ENCODE measurements at places on chromosomes 16 and 17.
A peak's percentile ranks its signal among the peaks of the same experiment; 100 is the strongest.

GRCh38 chr17:29557739-29558116 lies 9.1 kb downstream of the ABHD15 start:
- DNase-seq: no peak

DNA sequence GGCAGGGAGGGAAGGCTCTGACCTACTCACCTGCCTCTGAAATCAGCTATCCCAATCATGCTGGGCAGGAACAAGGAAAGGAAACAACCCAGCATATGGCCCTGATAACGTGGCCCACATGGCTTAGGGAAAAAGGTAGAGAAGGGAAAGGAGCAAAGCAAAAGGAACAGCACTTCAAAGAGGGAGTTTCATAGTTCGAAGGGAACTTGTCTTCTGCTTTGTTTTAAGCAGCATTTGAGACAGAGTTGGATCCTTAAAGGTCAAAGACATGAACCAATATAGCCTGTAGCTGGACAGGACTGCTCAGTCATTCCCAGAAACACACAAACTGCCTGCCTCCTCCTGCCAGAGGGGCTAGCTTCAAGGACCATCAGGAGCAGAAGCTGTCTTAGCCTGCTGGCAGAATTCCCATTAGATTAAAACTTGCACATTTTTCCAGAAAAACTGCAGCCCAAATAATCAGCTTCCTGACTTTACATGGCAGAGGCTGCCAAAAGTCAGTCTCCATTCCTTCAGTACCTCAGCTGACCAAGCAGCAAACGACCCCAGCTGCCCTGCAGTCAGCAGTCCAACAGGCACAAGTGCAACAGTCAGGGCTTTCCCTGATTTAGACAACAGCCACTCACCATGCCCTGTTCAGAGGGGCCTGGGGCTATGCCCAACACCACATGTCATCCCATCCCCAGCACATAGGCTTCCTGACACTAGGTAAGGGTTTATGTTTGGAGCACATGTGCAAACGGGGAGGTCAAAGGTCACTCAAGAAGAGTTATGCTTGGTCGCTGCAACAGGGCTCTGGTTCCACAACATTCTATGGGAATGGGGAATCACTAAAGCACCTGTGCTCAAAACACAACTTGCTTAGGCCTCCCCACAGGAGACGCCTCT lies 32.5 kb downstream of the RANBP10 start:
- no peak for DNase-seq

GRCh38 chr17:38898812-38899348 lies 26.5 kb upstream of the LASP1NB start:
- DNase-seq: no peak

DNA sequence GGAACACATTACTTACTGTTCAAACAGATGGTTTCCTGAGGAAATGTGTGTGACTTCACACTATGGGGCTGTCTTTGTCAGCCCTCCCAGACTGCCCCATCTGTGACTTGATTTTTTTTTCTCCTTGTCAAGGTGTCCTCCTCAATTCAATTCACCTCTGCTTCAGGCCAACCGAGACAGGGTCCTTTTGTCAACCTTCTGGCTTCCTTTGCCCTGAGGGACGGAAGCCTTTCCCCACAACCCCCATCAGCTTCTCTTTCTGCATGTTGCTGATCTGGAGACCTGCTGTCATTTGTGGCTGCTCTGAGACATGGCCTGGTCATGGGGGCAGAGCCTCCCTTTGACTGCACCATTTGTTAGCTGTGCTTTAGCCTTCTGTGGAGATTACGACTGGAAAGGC lies 21.3 kb upstream of the RGS9 start:
- no peak for DNase-seq

DNA sequence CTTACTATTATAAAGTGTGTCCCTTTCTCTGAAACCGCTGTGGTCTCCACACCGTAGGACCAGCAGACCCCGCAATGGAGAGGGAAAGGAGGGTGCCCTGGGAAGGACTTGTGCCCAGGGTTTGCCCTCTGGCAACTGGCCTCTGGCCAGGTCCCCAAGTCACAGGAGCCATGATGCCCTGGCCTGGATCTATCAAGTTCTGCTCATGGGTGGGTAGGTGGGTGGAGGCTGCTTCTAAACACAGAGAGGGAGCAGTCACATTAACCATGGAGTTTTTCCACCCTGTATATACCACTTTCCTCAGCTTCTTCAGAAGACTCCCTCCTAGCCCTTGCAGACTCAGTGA lies 9.4 kb upstream of the NEUROD2 start:
- DNase-seq: no peak

DNA sequence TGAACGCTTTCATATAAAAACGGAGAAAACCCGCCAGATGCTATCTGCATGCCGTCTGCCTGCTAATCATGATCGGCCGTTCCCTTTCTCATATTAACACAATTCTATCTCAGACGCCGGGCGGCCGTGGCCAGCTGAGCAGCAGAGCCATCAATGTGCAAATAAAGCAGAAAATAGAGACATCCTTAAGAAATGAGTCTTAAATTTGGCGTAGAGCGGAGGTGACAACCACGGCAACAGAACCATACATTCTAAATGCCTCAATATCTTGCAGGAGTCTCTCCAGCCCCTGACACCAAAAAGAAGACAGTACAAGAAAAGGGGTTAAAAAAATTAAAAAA lies 2.7 kb upstream of the IRX5 start:
- DNase-seq: no peak

DNA sequence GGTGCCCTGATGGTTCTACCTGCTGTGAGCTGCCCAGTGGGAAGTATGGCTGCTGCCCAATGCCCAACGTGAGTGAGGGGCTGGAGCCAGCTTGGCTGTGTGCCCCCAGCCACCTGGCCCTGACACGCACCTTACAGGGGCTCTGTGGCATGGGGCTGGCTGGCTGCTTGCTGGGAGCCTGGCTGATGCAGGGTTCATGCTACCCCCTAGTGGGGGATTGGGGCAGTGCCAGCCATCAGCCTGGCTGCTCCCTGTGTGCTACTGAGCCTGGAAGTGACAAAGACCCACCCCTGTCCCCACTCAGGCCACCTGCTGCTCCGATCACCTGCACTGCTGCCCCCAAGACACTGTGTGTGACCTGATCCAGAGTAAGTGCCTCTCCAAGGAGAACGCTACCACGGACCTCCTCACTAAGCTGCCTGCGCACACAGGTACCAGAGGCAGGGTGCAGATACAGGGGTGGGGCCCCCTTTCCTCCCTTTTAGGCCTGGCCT lies 5.7 kb downstream of the GRN start:
- no peak for DNase-seq

GRCh38 chr17:8707332-8708024 lies 37.2 kb downstream of the CCDC42 start:
- peak; percentile 10 for DNase-seq

- no peak for DNase-seq
Observed at GRCh38 chr17:80449194-80449929, 27.0 kb downstream of the NPTX1 start.

DNA sequence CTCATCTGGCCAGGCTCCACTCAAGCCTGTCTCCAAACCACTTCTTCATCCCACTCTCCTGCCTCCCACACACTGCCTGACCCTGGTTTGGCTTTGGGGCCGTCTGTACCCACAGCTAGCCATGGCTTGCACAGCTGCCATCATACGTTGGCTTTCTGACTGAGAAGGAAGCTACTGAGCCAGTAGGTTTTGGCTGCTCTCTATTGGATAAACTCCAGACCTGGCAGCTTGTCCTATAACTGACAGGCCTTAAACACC lies 3.9 kb downstream of the MIF4GD start:
- no peak for DNase-seq

GRCh38 chr17:69434164-69434579 lies 19.7 kb downstream of the MAP2K6 start:
- DNase-seq: no peak

- no peak for DNase-seq
Observed at GRCh38 chr17:81453076-81453475, 57.8 kb downstream of the BAHCC1 start.

GRCh38 chr16:55499281-55499680 lies 9.6 kb upstream of the LPCAT2 start:
- DNase-seq: no peak

DNA sequence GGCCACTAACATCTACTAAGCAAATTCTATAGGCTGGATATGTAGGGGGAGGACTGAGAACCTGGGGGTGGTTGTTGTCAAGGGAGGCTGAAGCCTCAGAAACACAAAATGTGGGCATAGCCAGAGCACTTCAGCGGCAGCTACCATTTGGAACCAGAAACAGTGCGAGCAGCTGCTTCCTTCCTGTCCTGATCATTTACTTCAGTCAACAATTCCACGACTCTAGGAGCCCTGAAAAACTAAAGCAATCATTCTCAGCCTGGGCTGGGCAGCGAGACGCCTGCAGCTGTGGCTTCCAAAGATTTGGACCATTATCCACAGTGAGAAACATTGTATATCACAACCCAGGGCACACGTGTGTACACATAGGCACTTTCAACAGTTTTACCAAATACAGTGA lies 93.9 kb upstream of the WSCD1 start:
- DNase-seq: no peak

GRCh38 chr16:11262915-11263314 lies 6.2 kb downstream of the TNP2 start:
- no peak for DNase-seq

DNA sequence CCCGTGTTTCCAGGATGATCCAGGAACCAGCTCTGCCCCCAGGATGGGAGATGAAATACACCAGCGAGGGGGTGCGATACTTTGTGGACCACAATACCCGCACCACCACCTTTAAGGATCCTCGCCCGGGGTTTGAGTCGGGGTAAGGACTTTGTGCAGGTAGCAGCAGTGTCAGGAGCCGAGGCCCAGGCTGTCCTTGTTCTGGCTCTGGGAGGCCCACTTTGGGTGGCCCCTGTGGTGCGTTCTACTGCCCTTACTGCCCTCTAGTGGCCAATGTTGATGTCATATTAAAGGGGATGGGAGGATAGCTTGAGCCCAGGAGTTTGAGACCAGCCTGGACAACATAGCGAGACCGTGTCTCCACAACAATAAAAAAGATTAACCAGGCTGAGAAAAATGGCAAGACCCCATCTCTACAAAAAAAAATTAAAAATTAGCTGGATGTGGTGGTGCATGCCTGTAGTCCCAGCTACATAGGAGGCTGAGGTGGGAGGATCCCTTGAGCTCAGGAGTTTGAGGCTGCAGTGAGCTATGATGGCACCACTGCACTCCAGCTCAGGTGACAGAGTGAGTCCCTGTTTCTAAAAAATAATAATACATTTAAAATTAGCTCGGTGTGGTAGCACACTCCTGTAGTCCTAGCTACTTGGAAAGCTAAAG lies 20.9 kb upstream of the CLEC18A start:
- no peak for DNase-seq

GRCh38 chr17:75096082-75096625 lies 8.4 kb downstream of the SLC16A5 start:
- DNase-seq: no peak

- no peak for DNase-seq
Observed at GRCh38 chr16:23579371-23579770, 16.7 kb downstream of the NDUFAB1 start.

DNA sequence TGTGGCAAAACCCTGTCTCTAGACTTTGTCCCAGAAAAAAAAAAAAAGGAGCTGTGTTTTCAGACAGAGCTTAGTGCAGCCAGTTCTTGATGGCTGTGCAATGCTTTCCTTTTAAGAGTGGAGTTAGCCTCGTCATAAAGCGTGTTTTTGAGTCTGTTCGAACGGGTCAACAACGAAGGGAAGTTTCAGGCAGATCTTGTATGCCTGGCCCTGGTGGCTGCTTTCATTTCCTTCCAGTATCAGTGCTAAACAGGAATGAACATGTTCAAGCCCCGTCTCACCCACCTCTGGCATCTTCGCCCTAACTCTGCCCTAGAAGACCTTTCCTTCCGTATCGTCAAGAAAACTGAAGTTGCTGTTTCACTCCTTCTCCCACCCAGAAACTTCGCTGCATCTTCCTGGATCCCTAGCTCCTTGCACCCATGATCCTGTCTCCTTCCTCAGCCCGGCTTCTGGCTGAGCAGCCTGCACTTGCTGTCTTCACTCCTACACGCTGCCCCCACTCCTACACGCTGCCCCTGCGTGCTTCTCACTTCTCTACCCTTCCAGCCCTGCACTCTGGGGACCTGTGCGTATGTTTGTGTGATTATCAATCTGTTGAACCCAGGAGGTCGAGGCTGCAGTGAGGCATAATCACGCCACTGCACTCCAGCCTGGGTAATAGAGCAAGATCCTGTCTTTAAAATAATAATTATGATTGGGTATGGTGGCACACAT lies 55.3 kb downstream of the USP10 start:
- DNase-seq: no peak

GRCh38 chr17:58004060-58004459 lies 3.0 kb downstream of the SRSF1 start:
- no peak for DNase-seq

GRCh38 chr17:43546319-43547188 lies at the start of gene ETV4:
ETV4 (minus strand) TSS chr17:43546340; CDS start chr17:43545617, 723 bp downstream.
- peak; percentile 49 for DNase-seq

DNA sequence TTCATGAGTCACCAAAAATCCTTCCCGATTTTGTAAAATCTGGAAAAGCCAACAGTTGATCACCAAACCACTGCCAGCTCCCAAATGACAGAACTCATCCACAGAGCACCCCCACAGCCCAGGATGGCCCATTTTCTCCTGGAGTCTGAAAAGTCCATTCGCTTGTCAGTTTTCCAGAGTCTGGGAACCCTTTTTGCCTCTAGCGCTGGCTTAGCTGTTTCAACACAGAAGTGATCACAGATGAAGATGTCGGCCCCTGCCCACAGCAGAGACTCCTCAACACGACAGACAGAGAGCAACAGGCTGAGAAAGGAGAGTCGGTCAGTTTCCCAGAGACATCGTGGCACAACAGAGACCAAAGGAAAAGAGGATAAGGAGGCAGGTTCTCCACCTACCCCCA lies 66.4 kb downstream of the NXN start:
- DNase-seq: no peak

DNA sequence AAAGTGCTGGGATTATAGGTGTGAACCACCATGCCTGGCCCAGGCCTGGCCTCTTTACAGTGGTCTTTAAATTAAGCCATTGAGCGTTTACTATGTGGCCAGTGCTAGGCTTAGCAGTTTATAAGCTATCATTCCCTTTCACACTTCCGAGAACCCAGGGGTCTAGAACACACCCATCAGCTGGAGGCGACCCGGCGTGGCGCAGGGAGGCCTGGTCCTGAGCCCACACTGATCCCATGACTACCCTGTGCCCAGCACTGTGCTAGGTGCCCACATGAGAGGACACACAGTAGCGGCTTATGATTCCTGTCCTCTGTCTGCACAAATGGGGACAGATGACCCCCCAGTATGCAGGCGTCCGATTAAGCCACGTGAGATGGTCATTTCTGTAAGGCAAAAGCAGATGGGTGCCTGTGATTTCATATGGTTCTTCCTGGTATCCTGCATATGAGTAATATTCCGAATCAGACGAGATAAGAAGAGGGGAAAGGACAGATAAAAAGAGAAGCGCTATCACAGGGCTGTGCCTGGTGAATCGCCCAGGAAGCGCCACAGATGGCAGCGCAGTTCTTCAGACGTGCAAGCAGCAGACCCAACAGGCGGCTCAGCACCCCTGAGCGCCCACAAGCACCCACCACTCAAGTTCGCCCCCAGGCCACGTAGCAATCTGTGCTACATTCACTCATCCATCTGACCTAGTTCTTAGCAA lies 5.3 kb downstream of the OSGIN1 start:
- DNase-seq: no peak

DNA sequence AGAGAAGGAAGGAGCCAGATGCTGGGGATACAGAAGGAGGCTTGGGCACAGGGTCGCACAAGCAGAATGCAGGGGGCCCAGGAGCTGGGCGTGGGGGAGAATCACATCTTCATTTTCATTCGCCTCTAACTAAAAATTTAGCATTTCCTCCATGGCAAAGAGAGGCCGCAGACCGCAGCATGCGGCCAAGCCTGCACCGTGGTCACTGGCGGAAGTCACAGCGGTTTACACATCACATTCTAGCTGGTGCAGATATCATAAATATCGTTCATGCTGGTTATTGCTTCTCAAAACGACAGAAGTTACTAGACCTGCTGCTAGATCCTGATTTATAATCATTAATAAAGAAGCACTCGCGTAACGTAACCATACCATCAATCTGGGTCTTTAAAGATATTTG lies 162.0 kb downstream of the NTN1 start:
- DNase-seq: no peak

Measured in GM04503 (cell line).